ENCODE measurements at places on chromosomes 11 and 22.
A peak's percentile ranks its signal among the peaks of the same experiment; 100 is the strongest.

DNA sequence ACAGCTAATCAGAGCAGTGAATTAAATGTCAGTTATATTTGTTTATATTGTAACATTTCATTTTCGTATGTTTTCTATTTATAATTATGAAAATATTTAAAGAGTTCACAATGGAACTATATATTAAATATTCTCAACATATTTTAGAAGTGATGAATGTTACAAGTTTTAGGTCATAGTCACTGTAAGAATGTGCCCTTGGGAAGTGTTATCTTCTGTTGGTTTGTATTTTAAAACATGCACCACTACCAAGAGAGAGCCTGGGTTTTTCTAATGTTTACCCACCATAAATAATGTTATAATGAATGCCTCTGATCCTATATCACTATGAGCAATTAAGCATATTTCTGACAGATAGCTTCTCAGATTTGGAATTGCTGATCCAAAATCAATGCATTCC, 171.0 kb downstream of the BCR start:
- no peak for DNase-seq

DNA sequence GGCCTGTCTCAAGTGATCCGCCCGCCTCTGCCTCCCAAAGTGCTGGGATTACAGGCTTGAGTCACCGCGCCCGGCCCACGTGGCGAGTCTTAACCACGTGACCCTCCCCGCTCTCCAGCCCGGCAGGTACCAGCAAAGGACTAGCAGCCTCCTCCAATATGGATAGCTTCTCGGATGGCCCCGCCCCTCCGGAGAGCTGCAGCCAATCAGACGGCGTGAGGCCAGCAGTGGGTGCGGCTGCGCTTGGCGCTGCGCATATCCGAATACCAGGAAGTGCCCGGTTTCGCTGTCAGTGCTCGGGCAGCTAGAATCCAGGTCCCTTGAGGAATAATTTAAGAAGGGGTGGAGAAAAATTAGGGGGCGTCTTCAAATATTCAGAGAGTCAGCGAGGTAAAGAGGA, 14.7 kb upstream of the PISD start:
- DNase-seq = peak; percentile 90

GRCh38 chr11:107707807-107708206, 4.0 kb downstream of the SLN start:
- no peak for DNase-seq

GRCh38 chr11:1041471-1041870, 5.0 kb upstream of the MUC6 start:
- no peak for DNase-seq

- no peak for DNase-seq
Observed at GRCh38 chr22:36796552-36797175, 20.2 kb downstream of the PVALB start.

DNA sequence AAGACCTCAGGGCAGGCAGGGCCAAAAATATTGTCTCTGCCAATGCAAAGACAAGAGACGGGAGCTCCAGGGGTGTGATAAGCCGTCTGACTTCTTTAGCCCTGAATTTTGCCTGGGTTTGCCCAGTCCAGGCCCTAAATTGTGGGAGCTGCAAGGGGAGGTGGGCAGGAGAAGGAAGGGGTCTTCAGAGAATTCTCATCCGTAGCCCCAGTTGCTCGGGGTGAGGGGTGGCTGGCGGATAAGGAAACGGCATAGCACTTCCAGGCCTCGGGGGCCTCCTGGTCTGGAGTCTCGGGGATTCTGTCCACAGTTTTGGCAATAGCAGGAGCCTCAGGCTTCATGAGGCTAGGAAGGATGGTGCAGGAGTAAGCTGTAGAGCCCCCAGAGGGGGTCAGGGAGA, 7.4 kb downstream of the CD5 start:
- no peak for DNase-seq

GRCh38 chr11:16248248-16248647, 108.1 kb downstream of the SOX6 start:
- DNase-seq = no peak

DNA sequence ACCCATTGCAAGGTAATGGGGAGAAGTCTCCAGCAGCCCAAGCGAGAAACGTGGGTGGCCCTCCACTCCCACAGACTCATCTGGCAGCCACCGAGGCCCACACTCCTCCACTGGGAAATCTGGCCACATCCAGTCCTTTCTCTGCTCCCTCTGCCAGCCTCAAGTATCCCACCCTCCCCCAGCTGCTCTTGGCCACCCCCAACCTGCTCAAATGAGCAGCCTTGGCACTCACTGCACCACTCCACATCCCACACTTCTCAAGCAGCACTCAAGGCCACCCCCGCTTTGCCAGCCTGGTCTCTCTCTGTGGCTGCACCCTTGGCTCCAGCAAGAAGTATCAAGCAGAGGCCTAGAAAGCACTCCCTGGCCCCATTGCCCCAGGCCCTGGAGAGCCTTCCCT, 28.2 kb downstream of the SLC22A12 start:
- DNase-seq = no peak

GRCh38 chr11:120936356-120936755, 87.5 kb upstream of the TBCEL start:
- no peak for DNase-seq

DNA sequence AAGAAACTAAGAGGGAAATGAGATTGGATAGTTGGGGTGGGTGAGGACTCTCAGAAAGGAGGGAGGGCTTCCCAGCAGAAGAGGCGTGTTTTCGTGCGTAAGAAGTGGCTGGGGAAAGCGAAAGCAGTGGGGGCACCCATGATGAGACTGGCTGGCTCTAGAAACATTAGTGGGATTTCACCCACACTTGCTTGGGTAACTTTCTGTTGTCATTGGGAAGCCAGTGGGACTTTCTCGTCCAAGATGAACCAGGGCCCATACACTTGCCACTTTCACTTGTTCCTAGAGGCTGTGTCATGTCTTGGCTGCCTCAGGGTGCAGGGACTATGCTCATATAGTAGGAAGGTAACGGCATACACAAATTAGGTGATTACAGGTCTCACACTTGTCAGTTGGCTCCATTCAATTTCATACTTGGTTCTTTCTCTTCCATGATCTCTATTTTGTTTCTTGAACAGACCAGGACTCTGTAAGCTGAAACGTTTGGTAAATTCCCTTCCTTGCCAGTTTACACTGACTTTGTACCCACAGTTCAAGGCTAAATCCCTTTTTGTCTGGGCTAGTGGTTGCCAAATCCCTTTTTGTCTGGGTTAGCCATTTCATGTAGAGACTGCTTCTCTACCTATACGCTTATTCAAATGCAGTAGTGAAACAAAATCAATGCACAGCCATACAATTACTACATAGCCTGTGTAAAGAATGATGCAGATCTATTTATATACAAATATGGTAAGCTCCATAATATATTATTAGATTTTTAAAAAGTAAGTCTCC, 42.0 kb upstream of the CXCR5 start:
- no peak for DNase-seq

GRCh38 chr11:63821411-63821810, 8.2 kb downstream of the SPINDOC start:
- no peak for DNase-seq

DNA sequence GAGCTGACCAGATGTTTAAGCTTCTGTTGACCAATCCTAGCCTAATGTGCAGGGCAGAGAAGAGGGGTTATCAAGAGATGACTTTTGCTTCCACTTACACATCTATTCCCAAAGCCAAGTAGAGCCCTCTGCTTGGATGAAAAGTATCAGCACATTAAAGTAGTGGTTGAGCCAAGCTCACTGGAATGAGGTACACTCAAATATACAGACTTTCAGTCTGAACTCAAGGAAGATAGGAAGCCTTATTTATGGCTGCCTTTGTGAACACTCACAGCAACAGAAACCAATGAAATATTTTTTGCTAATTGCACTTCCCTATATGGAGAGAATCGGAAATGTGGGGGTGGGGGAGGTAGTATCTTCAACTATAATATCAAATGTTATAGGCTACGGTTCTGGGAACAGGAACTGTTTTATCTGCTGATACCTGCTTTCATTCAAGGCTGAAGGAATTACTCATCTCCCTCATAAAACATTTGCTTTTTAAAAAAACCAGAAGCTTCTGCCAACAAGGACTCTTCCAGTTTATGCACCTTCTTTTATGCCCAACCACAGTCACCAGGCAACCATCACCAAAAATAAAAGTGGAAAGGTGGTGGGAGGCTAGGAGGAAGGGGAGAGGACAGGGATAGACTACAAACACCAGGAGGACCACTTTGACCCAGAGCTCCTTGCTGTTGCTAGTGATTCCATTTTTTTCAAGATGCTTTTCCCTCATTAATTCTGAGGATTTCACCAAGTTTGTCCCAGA, 91.2 kb downstream of the CLPB start:
- no peak for DNase-seq

- DNase-seq = no peak
Observed at GRCh38 chr11:70525006-70525405, 126.7 kb downstream of the CTTN start.

DNA sequence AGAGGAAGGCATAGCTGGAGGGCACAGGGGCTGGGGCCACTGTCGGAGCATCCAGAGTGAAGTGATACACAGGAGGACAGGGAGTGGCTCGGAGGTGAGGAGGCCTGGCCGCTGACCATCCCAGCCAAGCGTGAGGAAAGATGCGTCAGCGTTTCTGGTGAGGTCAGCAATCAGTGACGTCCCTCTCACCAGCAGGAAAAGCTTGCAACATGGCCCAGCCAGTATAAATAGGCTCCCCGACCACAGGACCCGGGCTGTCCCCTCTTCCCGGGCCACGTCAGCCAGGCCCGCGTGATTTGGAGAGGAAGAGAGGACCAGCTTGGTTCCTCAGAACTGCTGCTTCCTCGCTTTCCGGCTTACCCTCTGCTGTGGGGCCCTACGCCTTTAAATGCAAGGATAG, 4.2 kb upstream of the OSM start:
- no peak for DNase-seq

DNA sequence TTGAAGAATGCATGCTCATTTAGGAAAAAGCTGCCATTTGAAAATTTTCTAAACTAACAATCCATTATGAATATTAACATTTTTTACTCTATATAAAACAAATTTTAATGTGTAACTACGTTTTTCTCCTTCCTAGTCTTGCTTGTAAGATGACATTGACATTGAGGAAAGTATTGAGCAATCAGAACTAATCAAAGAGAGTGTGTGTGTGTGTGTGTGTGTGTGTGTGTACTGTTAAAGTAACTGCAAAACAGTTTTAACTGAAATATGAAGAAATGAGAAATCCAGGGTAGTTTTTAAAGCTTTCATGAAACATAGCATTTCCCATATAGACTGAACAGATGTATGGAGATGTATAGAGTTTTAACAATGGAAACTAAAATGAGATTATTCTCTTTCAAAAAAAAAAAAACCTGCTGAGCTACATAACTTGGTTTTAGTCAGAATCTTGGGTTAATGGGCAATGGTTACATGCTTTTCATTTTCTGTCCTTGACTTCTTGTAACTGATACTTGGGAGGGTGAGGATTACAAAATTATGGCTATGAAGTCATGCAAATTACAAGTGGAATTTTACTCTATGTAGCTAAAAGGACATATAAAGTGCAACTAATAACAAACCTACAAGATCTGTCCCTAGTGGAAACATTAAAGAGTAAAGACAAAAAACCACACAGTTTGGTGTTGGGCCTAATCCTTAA, 2.0 kb downstream of the PDGFD start:
- no peak for DNase-seq

DNA sequence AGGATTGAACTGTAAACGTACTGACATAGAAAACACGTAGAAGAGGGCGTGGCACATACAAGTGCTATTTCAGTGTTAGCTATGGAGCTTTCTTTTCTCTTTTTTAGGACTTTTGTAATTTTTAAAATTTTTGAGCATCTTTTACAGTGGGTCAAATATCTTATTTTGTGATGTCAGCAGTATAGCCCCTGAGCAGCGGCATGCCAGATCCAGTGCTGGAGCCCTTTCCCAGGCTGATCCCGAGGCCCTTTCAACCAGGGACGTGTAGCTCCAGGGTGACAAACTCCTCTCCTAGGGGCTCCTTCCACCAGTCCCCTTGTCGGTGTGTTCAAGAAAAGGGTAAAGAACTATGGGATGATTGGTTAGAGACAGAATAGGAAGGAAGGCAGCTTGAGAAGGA, 777.0 kb downstream of the NTM start:
- DNase-seq = no peak

- no peak for DNase-seq
Observed at GRCh38 chr11:68528630-68529029, 68.1 kb downstream of the PPP6R3 start.

DNA sequence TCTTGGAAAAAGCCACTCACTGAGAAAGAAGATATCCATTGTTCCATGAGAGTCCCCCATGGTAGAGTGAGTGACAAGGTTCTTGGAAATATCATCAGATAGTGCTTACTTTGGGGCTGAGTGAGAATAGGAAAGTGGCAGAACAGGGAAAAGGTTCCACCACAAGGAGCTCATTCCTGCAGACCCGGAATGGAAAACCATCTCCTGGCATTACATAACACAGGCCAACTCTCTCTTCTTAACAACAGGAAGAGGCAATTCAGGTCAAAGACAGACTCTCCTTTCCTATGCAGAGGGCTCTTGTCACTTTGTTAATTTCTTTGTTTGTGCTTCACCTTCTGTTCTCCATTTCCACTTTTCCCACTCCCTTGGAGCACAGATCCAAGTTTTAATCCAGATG, 259.7 kb downstream of the KIRREL3 start:
- DNase-seq = no peak

GRCh38 chr11:269146-269890, 8.9 kb upstream of the NLRP6 start:
- DNase-seq = no peak

GRCh38 chr11:1482581-1483444, 3.8 kb downstream of the MOB2 start:
- DNase-seq = no peak
